ENCODE measurements at places on chromosomes 4 and X.

GRCh38 chr4:85681221-85681657, 206.3 kb downstream of the ARHGAP24 start:
- DNase-seq: peak; percentile 29

DNA sequence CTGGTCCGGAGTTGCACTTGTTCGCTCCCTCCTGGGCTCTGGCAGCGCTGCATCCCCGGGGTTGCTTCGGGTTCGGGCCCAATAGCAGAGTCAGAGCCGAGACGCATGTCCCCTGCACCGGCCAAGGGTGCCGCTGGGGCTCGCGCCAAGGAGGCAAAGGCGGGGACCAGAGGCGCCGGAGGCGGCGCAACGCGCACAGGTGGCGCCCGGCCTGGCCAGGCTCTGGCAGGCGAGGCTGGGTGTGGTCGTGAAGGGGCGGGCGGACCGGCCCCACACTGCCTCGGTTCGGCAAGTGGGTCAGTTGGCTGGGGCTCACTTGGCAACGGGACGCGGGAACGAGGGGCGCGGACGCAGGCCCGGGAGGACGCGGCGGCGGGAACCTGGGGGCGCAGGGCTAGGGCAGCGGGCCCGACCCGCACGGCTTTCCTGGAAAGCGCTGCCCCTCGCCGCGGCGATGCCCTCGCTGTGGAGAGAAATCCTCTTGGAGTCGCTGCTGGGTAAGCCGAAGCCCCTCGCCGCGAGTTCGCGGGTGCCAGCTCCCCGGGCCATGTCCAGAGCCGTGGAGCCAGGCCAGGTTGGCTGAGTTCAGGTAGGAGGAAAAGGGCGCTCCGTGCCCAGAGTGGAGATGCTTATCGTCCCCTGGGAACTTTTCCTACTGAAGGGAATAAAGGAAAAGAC, at the start of gene CWH43:
Gene CWH43, plus strand, starts transcription at position 300 of the 678 bp plus-strand sequence. Its CDS starts 155 bp downstream, at position 455.
- no peak for DNase-seq

DNA sequence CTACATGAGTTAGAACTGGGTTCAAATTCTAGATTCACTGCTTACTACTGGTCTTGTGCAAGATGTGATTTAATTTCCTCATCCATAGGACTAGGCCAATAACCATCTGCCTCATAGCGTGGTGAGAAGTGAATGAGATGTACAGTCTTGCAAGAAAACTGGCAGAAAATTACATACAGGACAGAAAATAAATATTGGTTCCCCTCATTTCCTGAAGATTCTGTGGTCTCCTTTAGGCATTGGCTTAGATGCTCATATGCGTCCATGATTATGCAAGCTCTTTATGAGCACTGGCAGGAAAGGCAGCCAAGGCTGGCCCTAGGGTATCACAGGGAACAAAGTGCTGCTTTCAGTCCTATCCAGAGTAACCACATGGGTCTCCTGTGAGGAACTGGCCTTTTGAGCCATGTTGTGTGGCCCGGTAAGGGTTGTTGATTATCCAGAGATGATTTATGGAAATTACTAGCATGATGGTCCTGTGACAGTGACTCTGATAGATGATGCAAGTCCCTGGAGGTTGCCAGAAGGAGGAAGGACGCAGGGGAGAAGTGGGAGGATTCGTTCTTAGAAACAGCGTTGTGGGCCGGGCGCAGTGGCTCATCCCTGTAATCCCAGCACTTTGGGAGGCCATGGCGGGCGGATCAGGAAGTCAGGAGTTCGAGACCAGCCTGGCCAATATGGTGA, 9.9 kb upstream of the MOB1B start:
- DNase-seq: no peak

DNA sequence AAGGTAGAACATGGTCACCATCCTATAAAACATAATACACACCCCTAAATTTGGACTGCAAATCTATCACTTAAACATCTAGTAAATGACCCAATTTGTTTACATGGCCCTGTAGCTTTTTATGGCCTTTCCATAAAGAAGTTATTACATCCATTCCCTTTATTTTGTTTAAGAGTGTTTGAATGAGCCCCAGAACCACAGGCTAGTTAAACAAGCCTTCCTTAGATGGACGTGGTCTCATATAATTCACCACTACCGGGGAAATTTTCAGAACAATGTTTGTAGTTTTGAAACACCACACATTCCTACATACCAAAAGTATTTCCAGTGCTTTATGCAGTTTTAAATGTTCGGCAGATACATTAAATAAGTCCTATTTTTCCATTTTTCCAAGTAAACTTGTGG, 12.3 kb downstream of the PDGFC start:
- DNase-seq: peak; percentile 58

- no peak for DNase-seq
Measured at GRCh38 chrX:1292575-1293290, 24.1 kb downstream of the CSF2RA start.

- no peak for DNase-seq
Measured at GRCh38 chrX:98717970-98718369, 1692.1 kb downstream of the PCDH19 start.

GRCh38 chr4:150355858-150356455, 226.0 kb upstream of the MAB21L2 start:
- no peak for DNase-seq

DNA sequence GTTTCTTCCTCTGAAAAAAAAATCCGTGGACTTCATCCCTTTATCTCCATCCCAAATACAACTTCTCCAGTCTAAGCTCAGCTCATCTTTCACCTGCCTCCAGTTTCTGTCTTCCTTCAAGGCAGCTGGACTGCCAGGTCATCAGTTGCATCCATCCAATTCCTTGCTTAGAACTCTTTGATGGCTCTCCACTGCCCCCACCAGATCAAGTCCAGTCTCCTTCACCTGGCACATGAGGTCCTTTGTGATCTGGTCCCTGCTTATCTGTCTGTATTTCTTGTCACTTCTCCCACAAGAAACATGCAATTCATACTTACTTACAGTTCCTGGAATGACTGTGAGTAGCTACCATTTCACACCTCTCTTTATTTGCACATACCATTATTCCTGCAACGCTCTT, 33.8 kb downstream of the OTUD6A start:
- DNase-seq: peak; percentile 37

- DNase-seq: no peak
Measured at GRCh38 chr4:173213296-173213695, 44.7 kb downstream of the GALNT7 start.

GRCh38 chr4:170497112-170497511, 407.4 kb upstream of the AADAT start:
- peak; percentile 3 for DNase-seq

GRCh38 chrX:37613933-37614332, 42.5 kb downstream of the LANCL3 start:
- DNase-seq: no peak

GRCh38 chr4:5799406-5799805, 88.4 kb downstream of the EVC start:
- no peak for DNase-seq

DNA sequence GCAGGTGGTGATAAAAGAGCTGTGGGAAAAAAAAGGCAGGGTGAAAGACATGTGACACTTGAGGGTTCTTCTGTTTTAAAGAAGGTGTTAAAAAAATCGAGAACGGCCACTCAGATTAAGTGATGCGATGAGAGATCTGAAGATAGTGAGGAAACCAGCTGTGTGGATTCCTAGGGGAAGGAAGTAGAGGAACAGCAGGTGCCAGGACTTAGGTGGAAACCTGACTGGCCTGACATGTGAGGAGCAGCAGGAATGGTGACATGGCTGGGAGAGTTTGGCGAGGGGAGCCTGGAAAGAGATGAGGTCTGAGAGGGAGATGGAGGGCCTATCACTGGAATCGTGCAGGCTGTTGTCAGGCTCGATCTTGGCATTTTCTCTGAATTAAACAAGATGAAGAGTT, 55.5 kb downstream of the BMPR1B start:
- no peak for DNase-seq

- no peak for DNase-seq
Measured at GRCh38 chr4:87281603-87282002, 41.1 kb downstream of the HSD17B13 start.

DNA sequence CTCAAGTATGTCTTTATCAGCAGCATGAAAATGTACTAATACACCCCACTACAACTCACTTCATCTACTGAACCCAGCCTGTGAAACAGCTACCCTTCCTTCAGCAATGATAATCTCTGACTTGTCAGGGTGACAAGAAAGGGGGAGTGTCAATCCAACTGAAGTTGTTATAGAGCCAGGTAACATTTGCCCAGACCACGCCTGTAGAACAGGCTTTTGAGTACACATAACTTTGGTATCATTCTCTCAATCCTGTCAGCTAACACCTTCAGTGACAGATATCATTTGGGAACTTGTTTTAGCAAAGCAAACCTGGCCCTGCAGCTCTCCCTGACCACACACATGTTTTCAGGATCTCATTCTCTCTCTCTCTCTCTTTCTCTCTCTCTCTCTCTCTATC, 592.2 kb downstream of the SMARCA1 start:
- no peak for DNase-seq

GRCh38 chr4:107825072-107825824, 516 bp downstream of the SGMS2 start:
- peak; percentile 70 for DNase-seq

DNA sequence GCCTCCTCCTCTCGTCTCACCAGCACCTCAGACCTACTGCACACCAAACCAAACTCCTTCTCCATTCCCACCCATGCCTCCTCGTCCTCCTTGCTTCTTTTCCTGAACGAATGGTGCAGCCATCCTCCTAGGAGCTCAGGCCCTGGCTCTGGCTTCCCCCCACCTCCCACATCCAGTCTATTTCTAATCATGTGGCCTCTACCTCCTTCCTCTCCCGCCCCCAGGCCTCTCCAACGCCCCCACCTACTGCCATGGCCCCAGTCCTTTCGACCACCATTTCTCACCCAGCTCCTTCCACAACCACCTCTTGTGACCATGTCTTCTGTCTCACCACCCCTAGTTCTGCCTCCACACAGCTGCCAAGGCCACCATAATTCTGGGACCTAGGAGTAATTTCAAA, 127.1 kb downstream of the PJA1 start:
- no peak for DNase-seq

DNA sequence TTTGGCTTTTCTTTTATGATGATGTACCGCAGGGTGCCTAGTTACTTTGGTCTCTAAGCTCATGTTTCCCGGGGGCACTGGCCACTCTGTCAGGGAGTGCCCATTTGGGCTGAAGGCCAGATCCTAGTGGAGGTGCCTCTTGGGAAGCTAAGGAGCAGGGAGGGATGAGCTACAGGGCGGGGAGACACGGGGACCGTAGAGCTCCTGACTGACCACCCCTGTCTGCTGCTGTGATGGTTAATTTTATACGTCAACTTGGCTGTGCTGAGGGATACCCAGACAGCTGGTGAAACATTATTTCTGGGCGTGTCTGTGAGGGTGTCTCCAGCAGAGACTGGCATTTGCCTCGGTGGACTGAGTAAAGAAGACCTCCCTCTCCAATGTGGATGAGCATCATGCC, 24.9 kb upstream of the CLDN24 start:
- DNase-seq: no peak

GRCh38 chr4:61799794-61800193, 599.7 kb downstream of the ADGRL3 start:
- DNase-seq: no peak

All from ELR (cell line).